ENCODE measurements at places on chromosomes 6 and 20.

DNA sequence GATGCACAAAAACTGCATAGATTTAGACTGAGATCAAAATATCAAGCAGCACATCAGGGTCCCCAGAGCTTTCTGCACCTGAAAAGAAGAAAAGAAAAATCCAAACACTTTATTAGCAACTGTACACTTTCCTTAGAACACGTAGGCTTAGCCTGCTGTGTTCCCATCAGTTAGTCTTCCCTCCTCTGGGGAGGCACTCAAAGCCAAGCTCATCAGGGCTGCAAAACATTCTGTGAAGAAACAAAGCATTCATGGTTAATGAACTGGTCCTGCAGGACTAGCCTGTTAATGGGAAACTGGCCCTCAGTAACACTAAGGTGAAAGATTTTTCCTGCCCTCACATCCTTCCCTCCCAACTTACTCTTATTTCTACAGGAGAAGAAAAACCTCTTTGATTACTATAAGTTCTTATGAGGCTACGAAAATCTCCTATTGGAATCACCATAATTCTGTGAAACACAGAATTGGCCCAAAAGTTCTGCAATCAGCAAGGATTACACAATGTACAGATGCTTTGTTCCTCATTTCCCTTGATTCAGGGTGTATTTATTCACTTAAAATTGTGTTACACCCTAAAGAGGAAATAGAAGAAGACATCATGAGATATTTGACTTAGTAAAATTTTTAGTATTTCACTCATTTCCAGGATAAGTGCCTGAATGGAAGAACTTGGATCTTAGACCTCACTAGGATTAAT lies 901.0 kb upstream of the MAP3K7 start:
- DNase-seq = no peak

GRCh38 chr6:148867862-148868261 lies 121.0 kb downstream of the UST start:
- DNase-seq = no peak

DNA sequence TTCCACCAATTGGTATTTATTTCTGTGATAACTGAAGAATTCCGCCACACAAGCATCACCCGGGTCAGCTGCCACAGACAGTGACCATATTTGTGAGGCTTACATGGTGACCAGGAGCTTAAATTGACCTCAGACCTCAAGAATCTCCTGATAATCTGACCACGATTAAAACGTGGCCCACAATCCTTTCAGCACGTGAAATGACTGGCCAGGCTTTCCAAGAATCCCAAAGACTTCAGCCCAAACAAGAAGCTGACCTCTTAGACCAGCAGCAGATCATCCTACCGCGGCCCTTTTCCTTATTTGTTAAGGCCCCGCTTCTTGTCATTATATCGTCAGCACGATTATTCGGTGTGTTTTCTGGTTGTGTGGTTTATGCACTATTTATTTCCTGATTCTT lies 45.6 kb upstream of the CD93 start:
- no peak for DNase-seq

GRCh38 chr6:38453861-38454260 lies 185.9 kb downstream of the BTBD9 start:
- DNase-seq = no peak

DNA sequence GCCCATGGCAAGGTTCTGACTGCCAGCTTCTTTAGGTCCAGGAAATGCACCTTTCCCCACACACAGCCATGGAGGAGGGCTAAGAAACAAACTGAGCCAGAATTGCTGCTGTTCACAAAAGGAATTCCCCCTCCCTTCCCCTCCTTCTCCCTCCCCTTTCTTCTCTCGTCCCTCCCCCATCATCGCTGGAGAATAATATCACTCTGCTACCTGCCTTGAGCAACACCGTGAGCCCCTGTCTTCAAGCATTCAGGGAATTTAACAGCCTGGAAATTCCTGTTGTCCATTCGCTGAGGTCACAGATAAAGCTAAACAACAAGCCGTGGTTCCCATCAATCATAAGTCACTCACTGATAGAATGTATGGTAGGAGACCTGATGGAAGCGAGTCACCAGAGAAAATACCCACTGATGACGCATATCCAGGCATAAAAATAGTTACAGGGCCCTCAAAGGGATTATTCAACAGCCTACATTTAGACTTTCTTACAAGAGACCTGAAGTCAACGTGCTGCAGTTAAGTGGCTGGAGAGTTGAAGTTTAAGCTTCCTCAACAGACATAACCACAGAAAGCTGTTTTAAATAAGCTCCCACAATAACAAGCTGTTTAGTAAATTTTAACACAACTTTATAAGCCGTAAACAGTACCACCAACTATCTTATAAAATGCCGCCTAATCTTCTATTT lies 59.7 kb downstream of the HIVEP2 start:
- DNase-seq = peak; percentile 57

DNA sequence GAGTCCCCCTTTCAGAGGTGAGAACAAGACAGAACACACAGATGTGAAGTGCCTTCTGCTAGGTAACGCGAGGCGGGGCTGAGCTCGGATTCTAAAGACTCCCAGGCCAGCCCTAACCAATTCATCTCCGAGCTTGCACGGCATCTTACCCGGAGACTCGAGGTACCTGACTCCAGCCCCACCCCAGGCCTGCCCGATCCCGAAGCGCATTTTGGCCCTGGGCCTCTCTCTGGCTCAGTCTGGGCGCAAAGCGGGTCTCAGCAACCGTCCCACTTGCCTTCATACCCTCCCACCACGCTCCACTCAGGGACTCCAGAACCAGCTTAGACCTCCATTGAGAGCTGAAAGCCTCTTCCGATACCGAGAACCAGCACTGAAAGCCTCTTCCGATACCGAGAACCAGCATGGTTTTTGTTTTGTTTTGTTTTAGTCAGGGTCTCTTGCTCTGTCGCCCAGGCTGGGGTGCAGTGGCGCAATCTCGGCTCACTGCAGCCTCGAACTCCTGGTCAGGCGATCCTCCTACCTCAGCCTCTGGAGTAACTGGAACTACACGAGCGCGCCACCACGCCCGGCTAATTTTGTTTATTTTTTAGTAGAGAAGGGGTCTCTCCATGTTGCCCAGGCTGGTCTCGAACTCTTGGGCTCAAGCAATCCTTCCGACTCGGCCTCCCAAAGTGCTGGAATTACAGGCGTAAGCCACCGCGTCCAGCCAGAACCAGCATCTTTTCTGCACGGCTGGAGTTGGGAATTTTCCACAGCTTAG lies 557 bp upstream of the DYNLRB1 start:
- DNase-seq = peak; percentile 65

DNA sequence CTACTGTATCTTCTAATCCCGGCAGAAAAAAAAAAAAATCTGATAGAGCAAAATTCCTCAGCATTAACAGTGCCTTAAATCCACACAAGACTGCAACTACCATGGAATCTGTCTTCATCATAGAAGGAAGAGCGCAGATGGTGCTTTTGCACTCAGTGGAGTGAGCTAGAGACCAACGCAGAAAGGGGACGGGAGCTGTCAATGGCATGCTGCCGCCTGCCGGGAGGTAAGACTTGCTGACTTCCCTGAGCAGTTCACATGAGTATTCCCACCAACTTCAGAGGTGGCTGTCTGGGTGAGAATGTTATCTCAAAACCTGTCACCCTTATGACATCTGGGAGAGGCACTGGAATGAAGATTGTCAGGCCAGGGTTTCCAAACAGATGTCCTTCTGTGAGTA lies 35.6 kb downstream of the DZANK1 start:
- no peak for DNase-seq

GRCh38 chr6:164419099-164419498 lies 890.3 kb downstream of the C6orf118 start:
- DNase-seq = no peak

DNA sequence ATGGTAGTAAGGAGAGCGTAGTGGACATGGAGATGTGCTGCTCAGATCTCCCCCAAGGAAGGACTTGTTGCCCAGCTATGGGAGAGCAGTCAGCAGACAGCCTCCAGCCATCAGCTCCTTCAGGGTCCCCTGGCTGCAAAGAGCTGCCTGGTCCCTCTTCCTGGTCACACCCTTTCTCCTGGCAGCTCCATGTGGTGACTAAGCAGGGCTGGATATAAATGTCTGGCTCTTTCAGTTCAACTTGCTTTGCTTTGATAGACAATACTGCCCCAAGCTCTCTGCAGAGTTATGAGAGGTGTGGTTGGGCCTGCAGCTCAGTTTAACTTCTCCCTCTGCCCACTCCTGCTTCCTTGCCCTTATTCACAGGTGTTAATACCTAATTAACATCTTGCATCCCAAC lies 64.1 kb upstream of the DDR1 start:
- no peak for DNase-seq

GRCh38 chr20:15862178-15862577 lies 711.1 kb downstream of the KIF16B start:
- DNase-seq = no peak

DNA sequence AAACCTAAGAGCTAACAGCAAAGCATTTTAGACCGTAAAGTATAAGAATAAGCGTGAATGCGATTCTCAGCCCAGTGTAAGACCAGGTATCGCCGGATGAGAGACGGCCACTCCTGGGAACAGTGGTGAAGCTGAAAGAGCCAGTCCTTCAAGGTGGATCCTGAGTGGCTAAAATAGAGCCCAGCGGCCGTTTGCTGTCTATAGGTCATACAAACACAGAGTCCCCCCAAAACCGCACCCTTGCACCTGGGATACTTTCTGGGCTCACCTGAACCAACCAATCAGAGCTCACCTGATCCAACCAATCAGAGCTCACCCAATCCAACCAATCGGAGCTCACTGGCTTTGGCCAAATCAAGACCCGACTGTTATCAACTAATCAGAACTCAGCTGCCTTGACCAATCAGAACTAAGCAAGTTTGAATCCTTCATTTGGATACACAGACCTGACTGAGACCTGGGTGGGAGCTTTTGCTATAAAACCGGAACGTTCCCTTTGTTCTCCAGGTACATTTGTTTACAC lies 248.2 kb downstream of the DLL1 start:
- DNase-seq = no peak

DNA sequence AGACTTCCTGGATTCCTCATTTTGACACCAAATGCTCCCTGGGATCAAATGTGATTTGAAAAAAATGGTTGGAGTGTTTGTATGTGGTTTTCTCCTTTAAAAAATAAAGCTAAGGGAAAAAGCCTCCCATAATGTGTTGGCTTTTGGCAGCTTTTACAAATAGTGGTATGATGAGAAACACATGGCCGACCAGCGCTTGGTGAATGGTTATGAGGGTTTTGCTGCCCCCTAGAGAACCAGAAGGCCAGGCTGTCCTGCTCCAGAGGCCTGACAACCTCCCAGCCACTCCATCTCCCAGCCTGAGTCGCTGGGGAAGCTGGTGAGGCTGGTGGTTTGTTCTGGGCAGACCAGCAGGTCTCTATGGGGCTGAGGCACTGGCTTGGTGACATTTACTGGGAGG lies 69.3 kb downstream of the CLIC5 start:
- DNase-seq = no peak
